ENCODE measurements at places on chromosomes 7 and 10.
A peak's percentile ranks its signal among the peaks of the same experiment; 100 is the strongest.

DNA sequence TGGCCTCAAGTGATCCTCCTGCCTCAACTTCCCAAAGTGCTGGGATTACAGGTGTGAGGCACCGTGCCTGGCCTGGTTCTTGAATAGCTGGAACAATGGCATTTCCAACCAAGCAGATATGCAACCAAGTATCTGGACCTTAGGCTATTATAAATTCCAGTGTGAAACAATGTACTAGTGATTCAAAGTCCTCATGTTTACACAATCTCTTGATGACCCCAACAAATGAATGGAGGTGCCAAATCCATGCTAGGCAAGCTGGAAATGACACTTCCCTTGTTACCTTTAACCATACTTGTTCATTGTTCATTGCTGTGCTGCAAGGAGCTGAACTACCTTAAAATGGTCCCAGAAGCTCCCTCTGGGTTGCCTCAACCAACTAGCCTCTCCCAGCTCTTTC lies 282.2 kb upstream of the KLF14 start:
- ATAC-seq: no peak

DNA sequence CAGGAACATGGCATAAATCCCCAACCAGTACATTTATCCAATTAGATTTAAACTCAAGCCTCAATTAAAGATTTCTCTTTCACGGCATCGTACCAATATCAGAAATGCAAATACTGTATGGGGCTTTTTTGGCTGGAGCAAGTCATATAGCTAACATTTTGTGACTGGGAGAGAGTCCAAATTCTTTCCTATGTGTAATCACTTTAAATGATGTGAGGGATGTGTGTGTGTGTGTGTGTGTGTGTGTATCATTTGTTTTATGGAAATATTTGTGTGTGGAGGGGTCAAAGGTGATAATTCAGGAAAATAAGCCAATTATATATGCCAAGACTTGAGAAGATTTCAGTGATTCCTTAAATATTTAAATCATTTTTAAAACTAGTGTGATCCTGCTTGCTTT lies 196.6 kb downstream of the TRIL start:
- ATAC-seq: no peak

DNA sequence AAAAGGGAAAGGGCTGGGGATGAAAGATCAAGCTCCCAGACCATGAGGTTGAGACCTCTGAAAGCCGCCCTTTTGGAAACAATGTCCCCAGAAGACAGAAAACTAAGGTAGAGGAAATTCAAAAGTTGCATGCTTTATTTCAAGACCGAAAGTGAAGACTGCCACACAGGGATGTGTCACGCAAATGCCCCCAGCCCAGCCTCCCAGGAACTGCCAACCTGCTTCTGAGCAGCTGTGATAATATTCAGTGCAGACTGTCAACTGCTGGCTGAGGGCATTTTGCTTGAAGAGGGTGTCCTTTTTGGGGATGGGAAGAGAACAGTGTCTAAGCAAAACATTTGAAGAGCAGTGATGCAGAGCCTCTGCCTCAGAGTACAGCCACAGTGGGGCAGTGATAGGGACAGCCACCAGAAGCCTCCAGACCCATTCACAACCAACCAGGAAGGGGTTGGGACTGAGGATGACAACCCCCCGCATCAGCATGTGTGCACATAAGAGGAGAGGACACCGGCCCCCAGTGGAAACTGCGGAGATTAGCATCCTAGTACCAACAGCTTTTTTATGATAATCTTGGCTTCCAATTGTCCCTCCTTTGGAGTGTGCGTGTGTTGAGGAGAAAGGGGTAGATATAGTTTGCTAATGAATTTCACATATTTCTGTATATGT lies 34.7 kb upstream of the NFE2L3 start:
- peak; percentile 50 for ATAC-seq

- no peak for ATAC-seq
Measured at GRCh38 chr7:8251195-8251594, 10.8 kb downstream of the ICA1 start.

DNA sequence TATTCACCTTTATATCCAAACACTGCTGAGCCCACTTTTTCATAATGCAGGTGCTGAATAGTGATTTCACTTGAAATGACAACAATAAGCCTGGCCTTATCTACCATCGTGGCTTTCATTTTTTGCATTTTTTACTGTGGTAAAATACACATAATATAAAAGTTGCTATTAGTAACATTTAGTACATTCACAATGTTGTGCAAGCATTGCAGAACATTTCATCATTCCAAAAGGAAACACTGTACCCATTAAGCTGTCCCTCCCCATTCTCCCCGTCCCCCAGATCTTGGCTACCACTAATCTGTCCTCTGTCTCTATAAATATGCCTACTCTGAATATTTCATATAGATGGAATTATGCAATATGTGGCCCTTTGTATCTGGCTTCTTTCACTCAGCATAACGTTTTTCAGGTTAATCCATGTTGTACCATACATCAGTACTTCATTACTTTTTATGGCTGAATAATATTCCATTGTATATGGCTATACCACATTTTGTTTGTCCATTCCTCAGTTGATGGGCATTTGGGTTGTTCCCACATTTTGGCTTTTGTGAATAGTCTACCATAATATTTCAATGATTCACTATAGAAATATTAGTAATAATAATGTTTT lies 68.5 kb upstream of the ARID5B start:
- ATAC-seq: no peak

- peak; percentile 80 for ATAC-seq
Measured at GRCh38 chr7:82677493-82677892, 233.9 kb upstream of the CACNA2D1 start.

DNA sequence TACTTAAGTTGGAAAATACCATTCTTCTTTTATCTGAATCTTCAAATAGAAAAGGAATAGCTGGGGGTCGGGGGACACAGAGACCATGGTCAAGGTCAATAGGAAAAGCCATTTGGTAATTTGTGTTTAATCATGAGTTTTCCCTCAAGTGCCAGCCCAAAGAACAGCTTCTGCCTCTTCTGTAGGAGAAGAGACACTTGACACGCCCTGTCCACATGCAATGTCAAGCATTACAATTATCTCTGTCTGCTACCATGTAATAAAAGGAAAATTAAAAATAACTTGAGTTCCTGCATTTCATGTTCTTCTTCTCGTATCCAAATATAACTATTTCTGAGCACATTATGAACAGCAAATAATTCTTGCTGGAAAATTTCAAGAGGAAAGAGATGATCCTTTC lies 241.7 kb downstream of the IPMK start:
- ATAC-seq: no peak

DNA sequence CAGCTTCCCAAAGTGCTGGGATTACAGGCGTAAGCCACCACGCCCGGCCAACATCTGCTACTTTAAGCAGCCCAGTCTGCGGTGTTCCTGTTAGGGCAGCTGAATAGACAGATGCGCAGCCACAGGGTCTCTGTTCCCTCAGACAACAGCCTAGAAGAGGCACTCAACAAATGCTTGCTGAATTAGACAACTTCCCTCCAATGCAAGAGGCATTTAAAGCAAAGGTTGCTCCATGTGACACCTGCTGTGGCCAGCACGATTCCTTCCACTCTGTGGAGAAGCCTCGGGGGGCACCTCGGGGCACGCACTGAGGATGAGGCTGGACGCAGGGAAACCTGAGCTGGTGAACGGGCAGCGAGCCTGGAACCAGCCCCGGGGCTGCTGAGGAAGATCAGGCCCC lies 237.8 kb downstream of the MAD1L1 start:
- ATAC-seq: no peak

DNA sequence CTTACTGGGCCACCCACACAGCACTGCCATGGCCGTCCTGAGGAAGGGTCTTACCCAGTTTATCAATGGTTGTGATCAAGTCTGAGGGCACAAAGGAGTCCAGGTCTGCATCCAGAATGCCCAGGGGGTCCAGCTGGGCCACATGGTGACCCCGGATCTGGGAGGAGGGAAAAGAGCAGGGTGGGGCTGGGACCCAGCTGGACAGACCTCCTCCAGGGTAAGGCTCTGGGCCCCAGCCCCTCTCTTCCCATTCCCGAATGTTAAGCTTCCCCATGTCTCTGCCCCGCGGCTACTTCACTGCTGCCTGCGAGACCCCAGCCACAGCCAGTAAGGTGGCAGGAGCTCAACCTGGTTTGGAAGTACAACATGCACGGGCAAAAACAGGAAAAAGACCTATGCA lies 9.5 kb downstream of the OGDHL start:
- no peak for ATAC-seq

DNA sequence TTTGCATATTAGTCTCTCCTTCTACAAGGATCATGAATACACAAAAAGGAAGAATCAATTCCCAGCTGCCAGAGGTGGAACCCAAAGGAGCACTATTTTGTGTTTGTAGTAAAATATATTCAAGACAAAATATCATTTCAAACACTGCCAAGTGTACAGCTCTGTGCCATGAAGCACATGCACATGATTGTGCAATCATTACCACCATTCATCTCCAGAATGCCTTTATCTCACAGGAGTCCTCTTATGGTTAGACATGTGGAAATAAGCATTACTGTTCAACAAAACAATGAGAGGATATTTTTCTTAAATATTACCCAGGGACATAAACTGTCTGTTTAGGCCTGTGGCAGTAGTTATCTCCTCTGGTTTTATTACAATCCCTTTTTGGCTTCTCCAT lies 151.4 kb upstream of the PPP1R3A start:
- ATAC-seq: no peak

- ATAC-seq: no peak
Measured at GRCh38 chr7:66189695-66190503, 15.2 kb upstream of the TPST1 start.

GRCh38 chr7:48454750-48455192 lies 283.5 kb downstream of the ABCA13 start:
- no peak for ATAC-seq

- ATAC-seq: no peak
Measured at GRCh38 chr7:27116962-27117886, 13.3 kb downstream of the HOXA4 start.

DNA sequence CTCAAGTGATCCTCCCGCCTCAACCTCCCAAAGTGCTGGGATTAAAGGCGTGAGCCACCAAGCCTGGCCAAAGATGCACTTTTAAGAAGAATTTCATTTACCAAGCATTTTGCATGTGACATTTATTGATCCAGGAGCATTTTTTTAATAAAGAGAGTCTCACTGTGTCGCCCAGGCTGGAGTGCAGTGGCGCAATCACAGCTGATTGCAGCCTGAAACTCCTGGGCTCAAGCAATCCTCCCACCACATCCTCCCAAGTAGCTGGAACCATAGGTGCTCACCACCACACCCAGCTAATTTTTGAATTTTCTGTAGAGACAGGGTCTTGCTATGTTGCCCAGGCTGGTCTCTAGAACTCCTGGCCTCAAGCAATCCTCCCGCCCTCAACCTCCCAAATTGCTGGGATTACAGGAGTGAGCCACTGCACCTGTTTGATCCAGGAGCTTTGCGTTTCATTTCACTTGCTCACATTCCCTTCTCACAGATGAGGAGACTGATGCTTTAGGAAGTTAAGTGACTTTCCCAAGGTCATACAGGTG lies 4.4 kb upstream of the TBL2 start:
- ATAC-seq: no peak

DNA sequence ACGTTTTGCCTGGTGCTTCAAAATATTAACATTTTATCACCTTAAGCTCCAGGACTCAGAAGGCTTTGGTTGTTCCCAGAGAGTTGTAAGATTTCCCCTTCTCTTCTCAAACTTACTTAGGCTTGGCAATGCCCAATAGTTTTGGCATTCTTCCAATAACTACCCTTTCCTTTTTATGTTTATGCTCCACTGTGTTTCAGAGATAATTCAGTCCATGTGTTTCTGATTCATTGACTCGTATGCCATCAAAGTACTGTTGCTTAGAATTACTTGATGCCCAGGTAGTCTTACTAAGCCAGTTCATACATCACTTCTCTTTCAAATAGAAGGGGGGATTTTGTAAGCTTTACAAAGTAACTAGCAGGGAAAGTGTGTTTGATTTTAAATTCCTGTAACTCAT lies 66.6 kb downstream of the AGMO start:
- ATAC-seq: no peak

- ATAC-seq: peak; percentile 94
Measured at GRCh38 chr10:102322914-102323313, 72.6 kb upstream of the NFKB2 start.

DNA sequence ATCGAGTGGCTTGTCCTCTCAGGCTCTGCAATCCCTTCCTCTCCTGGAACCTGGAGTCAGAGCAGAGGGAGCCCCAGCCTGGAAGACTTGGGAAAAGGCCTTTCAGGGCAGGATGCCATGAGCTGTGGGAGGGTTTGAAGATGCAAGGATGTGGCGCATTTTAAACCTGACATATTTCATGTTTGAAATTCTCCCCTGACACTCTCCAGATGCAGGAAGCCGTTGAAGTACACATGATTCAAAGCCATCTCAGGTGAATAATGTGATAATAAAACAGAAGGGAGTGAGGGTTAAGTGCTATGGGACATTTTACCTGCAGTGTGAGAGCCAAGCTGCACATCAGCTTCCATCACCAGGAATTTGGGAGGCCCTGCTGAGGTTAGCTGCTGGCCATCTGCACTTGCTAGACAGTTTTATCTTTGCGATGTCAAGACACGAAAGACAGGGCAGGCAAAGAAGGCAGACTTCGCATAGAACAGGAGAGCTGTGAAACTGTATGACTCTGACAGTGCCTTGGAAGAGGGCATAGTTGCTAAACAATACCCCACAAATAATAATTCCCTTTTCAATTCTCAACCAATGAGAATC lies 159.1 kb upstream of the GDF10 start:
- no peak for ATAC-seq

- no peak for ATAC-seq
Measured at GRCh38 chr7:140831724-140832123, 93.0 kb downstream of the BRAF start.

GRCh38 chr10:54797636-54798321 lies 3.3 kb downstream of the PCDH15 start:
- ATAC-seq: no peak

DNA sequence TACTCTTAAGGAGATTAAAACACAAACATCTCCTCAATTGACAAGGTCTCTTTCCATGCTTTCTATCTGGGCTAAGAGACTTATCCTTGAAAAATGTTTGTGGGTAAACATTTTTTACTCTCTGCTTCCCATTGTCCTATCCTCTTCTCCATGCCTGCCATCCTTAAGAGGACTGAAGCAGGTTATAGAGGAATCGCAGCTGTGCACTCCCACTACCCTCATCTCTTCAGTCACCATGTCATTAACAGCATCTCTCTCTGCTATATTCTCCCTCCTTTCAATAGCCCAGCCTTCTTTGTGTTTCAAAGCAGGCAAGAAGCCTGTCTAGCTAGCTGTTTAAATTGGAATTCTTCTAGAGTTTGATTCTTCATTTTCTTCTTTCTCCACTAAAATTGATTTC lies 22.6 kb downstream of the COL1A2 start:
- ATAC-seq: no peak

Data from activated T-helper 17 cell treated with anti-CD3 and anti-CD28 coated beads, Interleukin-2, amount 50 U/mL, for 72 hours (primary cell).